Stomach (tissue), 19 donors: ENCODE measurements at places on chromosomes 2 and 18. TPM values are rescaled to one million over a fixed set of nuclear protein-coding genes. Genes with fewer than 3 reads are reported as not detected.

GRCh38 chr2:237336131-237336530 lies 77.8 kb downstream of the COL6A3 start:
- peaks cover 43% of the 10 kb centered on the region for H3K36me3 ChIP-seq
- no peak overlapping the region for H3K4me3 ChIP-seq
- no peaks in the 10 kb centered on the region for H3K27me3 ChIP-seq

GRCh38 chr2:137888845-137889244 lies 75.4 kb upstream of the HNMT start:
- DNase-seq, result peak; percentile 70
- H3K4me1 ChIP-seq, result no peaks in the 10 kb centered on the region
- no peaks in the 10 kb centered on the region for H3K36me3 ChIP-seq
- H3K4me3 ChIP-seq, result no peak overlapping the region
- no peak overlapping the region for H3K27ac ChIP-seq

- no peak overlapping the region for H3K27ac ChIP-seq
- DNase-seq, result no peak
- no peak overlapping the region for H3K4me3 ChIP-seq
- H3K27me3 ChIP-seq, result no peaks in the 10 kb centered on the region
- no peaks in the 10 kb centered on the region for H3K4me1 ChIP-seq
These were observed 814.2 kb downstream of the LRP1B start for GRCh38 chr2:141316606-141317005.

DNA sequence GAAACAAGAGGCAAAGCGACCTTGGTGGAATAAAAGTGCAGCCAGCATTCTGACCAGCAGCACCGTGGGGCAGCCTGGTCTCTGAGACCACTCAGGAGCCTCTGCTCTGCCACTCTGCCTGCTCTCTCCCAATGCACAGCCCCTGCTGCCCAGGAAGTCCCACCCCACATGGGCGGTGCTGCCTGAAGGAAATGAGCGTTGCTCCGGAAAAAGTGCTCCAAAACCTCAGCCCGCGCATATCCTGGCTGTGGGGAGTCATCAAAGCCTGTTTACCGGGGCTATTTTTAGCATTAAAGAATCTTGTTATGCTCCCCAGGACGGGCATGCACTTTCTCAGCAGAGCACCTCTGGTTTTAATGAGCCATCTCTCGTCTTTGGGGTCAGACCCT lies 54.5 kb downstream of the EPAS1 start:
- peak; percentile 49 for DNase-seq
- peaks cover 5% of the 10 kb centered on the region for H3K4me1 ChIP-seq
- H3K36me3 ChIP-seq, result peaks cover 69% of the 10 kb centered on the region
- H3K4me3 ChIP-seq, result peak overlapping the region; percentile 0
- H3K27ac ChIP-seq, result peak overlapping the region; percentile 50
- H3K27me3 ChIP-seq, result no peaks in the 10 kb centered on the region

GRCh38 chr18:10365021-10365500 lies 89.4 kb upstream of the APCDD1 start:
- H3K27me3 ChIP-seq, result no peaks in the 10 kb centered on the region
- no peaks in the 10 kb centered on the region for H3K36me3 ChIP-seq
- peaks cover 6% of the 10 kb centered on the region for H3K4me1 ChIP-seq
- no peak for DNase-seq

DNA sequence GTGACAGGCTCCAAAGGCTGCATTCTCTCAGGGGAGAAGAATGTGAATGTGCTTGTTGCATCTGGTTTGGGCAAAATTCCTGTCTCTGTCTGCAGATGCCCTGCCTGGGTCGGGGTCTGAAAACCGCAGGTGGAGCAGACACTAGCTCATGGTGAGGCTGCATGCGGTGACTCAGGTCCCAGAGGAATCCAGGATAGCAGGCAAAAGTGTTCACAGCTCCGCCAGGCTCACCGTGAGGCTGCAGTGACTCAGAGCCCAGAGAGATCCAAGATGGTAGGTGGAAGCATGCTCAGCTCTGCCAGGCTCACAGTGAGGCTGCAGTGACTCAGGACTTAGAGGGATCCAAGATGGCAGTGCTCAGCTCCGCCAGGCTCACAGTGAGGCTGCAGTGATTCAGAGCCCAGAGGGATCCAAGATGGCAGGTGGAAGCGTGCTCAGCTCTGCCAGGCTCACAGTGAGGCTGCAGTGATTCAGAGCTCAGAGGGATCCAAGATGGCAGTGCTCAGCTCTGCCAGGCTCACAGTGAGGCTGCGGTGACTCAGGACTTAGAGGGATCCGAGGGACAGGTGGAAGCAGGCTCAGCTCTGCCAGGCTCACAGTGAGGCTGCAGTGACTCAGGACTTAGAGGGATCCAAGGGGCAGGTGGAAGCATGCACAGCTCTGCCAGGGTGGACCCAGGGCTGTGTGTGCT lies 200.5 kb downstream of the ACKR3 start:
- DNase-seq, result no peak
- H3K4me1 ChIP-seq, result no peaks in the 10 kb centered on the region
- H3K27ac ChIP-seq, result no peak overlapping the region
- no peaks in the 10 kb centered on the region for H3K36me3 ChIP-seq
- H3K27me3 ChIP-seq, result no peaks in the 10 kb centered on the region

DNA sequence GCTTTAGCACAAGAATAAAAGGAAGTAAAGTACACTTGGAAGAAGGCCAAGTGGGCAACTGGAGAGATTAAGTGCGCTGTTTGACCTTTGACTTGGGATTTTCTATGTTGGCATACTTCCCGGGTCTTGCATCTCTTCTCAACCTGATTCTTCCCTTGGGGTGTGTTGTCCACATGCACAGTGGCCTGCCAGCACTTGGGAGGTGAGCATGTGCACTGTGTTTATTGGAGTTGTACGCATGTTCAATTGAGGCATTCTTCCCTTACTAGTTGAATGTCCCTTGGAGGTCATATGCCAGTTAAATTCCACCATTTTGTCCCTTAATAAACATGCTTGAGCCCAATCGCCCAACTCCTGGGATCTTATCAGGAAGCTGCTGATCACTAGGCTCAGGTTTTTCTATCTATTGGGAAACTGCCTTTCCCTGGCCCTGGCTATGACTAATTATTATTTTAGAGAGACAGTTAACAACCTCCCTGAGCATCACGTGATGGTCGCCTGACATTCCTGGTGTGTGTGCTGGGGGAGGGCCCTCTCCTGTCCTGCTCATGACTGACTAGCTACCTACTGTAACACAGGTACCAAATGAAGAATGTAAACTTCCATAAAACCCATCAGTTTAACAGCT lies 62.5 kb upstream of the RAPGEF4 start:
- H3K27me3 ChIP-seq, result no peaks in the 10 kb centered on the region
- H3K4me3 ChIP-seq, result no peak overlapping the region
- peak; percentile 63 for DNase-seq
- H3K27ac ChIP-seq, result no peak overlapping the region
- no peaks in the 10 kb centered on the region for H3K4me1 ChIP-seq
- H3K36me3 ChIP-seq, result no peaks in the 10 kb centered on the region

GRCh38 chr18:39455285-39455684 lies 1889.7 kb upstream of the CELF4 start:
- H3K27me3 ChIP-seq, result no peaks in the 10 kb centered on the region
- peak; percentile 50 for DNase-seq
- H3K4me1 ChIP-seq, result peaks cover 24% of the 10 kb centered on the region
- no peak overlapping the region for H3K27ac ChIP-seq
- no peak overlapping the region for H3K4me3 ChIP-seq

DNA sequence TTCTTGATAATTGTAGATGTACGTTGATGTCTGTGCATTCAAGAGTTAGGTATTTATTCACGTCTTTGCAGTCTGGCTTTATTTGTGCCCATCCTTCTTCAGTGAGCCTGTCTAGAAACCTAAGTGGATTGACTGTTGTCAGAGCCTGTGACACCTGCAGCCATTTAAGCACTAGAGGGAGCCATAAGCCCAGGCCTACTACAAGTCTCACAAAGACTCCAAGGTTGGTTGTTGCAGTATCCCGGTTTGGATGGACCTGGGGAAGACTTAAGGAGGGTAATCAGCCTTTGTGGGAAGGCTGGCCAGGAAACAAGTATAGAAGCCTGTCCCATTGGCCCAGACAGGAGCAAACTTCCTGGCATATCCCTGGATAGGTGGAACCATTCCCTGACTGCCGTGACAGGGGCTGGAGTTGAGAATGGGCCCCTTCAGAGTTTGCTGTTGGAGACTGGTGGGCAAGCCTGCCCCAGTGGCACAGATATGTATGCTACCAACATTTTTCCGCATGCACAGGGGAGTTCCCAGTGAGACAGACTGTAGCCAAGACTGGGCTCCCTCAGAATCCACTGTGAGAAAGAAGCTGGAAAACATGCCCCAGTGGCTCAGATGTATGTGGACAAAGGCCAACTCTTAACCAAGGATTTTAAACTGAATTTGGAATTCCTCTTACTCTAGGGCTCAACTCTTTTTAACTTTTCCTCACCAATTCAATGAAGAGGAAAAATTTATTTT lies 9.3 kb upstream of the LRRC30 start:
- H3K36me3 ChIP-seq, result no peaks in the 10 kb centered on the region
- H3K27me3 ChIP-seq, result no peaks in the 10 kb centered on the region
- no peaks in the 10 kb centered on the region for H3K4me1 ChIP-seq

- DNase-seq, result no peak
- H3K27me3 ChIP-seq, result no peaks in the 10 kb centered on the region
- no peaks in the 10 kb centered on the region for H3K36me3 ChIP-seq
- H3K27ac ChIP-seq, result no peak overlapping the region
- no peaks in the 10 kb centered on the region for H3K4me1 ChIP-seq
- H3K4me3 ChIP-seq, result no peak overlapping the region
These were observed 110.9 kb upstream of the MSTN start for GRCh38 chr2:190173392-190173791.

- no peak overlapping the region for H3K4me3 ChIP-seq
- H3K27ac ChIP-seq, result no peak overlapping the region
- no peaks in the 10 kb centered on the region for H3K27me3 ChIP-seq
- no peaks in the 10 kb centered on the region for H3K4me1 ChIP-seq
These were observed 49.7 kb downstream of the APOB start for GRCh38 chr2:20994130-20994529.

DNA sequence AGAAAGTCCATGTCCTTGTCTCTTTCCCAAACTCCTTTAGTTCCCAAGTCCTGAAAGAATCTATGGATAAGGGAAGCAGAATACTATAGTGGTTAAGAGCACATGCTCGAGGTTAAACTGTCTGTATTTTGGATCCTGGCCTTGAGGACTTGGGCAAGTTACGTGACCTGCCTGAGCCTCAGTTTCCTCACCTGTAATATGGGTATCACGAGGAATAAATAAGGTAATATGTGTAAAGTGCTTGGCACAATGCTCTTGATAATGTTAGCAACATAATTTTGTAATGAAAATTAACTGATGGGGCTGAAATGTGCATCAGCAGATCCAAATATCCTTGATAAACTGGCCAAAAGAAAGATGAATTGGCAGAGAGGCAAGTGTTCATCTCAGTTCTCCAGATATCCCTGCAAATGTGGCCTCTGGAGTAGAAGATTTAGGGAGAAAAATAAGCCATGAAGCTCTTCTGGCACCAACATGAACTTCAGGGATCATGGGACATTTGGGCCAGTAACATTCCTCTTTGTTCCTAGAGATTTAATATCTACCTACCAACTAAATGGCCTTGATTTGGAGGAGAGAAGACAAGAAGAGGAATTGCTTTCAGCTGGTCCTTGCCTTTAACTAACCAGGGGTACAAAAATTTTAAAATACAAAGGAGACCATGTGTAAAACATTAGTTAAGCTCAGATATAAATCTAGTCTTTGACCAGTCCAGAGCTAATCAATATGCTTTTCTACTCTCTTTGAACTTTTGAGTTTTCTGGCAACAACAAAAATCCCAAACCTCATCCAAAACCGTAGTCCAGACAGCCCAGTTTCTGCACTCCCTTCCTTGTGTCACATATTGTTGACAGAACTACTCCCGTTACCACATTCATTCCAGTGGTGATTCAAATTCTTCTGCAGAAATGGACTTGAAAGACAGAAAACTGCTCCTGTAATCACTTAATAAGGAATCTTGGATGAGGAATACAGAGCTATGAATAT lies 52.7 kb upstream of the EML4 start:
- DNase-seq, result no peak
- H3K27ac ChIP-seq, result no peak overlapping the region
- H3K36me3 ChIP-seq, result no peaks in the 10 kb centered on the region

- no peaks in the 10 kb centered on the region for H3K27me3 ChIP-seq
- no peak overlapping the region for H3K4me3 ChIP-seq
- no peak overlapping the region for H3K27ac ChIP-seq
- H3K36me3 ChIP-seq, result no peaks in the 10 kb centered on the region
- no peak for DNase-seq
These were observed 39.6 kb upstream of the BOD1L2 start for GRCh38 chr18:57107140-57107832.

- H3K27ac ChIP-seq, result no peak overlapping the region
- H3K4me3 ChIP-seq, result no peak overlapping the region
- H3K27me3 ChIP-seq, result no peaks in the 10 kb centered on the region
- H3K36me3 ChIP-seq, result peaks cover 97% of the 10 kb centered on the region
These were observed 26.2 kb downstream of the UNC50 start for GRCh38 chr2:98634406-98635092.

DNA sequence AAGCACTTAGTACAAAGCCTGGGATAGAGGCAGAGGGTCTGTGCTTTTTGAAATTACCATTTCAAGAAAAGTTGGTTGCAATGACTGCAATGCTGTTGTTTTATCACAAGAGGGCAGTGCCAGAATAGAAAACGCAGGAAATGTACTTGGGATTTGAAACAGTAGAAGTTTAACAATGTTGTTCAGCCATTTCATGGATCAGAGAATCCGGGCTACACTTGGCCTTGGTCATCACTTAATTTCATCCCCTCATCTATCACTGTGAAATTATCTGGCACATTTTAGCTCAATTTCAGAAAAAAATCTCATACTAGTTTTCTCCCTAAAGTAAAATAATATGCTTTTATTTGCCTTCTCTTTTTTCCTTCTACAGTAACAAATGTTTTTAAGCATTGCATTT lies 70.8 kb downstream of the RAPGEF4 start:
- H3K36me3 ChIP-seq, result no peaks in the 10 kb centered on the region
- H3K27me3 ChIP-seq, result no peaks in the 10 kb centered on the region
- no peak overlapping the region for H3K27ac ChIP-seq
- no peak overlapping the region for H3K4me3 ChIP-seq
- DNase-seq, result peak; percentile 73

DNA sequence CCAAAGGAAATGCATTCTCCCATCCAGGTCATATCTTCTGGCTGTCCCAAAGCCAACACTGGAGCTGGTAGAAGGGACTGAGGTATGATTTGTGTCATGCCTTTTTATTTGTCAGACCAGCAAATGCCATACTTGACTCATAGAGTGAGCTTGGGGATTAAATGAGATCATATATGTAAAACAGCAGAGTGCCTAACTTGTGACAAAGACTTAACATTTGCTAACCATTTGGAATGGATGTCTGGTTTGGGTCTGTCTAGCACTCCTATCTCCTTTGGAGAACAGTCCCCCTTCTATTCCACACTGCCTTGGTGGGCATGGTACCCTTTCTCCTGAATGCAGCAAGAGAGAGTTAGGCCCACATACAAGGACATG lies 128.5 kb upstream of the LGALSL start:
- no peak overlapping the region for H3K27ac ChIP-seq
- no peaks in the 10 kb centered on the region for H3K36me3 ChIP-seq
- no peaks in the 10 kb centered on the region for H3K27me3 ChIP-seq
- no peak for DNase-seq
- H3K4me3 ChIP-seq, result no peak overlapping the region

CRACDL gene
- total RNA-seq, result 79.1 TPM

KCNJ3 gene
- not detected for total RNA-seq

FLACC1 gene
- total RNA-seq, result not detected

CHRNG gene
- total RNA-seq, result not detected

SULT1C4 gene
- 20.7 TPM for total RNA-seq
